ENCODE measurements at places on chromosomes 1 and 21. TPM values are rescaled to one million over a fixed set of nuclear protein-coding genes. Genes with fewer than 3 reads are reported as not detected.

PRPF38B gene
- 9.3 TPM for total RNA-seq

UBASH3A gene
- not detected for total RNA-seq

ZNF695 gene
- total RNA-seq = 2.3 TPM

IL20 gene
- total RNA-seq = not detected
